Frontal cortex (tissue), 4 donors: ENCODE measurements at places on chromosomes 16 and 17.

DNA sequence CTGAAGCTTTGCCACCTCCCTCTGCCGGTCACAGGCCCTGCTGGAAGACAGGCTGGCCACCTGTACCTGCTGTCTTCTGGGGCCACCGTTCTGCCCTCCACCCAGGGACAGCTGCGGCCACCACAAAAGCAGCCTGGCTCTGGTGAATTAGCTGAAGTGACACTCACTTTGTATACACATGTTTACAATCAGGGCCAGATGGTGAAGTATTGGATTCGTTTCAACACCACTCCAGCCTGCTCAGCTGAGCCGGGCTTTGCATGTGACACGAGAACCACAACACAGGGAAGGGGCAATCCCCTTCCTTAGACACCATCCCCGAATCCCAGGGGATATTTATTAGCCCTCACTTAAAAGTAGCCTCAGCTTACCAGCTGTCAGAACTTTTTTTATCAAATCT is 191.5 kb upstream of the RPL38 start:
- DNase-seq: no peak

DNA sequence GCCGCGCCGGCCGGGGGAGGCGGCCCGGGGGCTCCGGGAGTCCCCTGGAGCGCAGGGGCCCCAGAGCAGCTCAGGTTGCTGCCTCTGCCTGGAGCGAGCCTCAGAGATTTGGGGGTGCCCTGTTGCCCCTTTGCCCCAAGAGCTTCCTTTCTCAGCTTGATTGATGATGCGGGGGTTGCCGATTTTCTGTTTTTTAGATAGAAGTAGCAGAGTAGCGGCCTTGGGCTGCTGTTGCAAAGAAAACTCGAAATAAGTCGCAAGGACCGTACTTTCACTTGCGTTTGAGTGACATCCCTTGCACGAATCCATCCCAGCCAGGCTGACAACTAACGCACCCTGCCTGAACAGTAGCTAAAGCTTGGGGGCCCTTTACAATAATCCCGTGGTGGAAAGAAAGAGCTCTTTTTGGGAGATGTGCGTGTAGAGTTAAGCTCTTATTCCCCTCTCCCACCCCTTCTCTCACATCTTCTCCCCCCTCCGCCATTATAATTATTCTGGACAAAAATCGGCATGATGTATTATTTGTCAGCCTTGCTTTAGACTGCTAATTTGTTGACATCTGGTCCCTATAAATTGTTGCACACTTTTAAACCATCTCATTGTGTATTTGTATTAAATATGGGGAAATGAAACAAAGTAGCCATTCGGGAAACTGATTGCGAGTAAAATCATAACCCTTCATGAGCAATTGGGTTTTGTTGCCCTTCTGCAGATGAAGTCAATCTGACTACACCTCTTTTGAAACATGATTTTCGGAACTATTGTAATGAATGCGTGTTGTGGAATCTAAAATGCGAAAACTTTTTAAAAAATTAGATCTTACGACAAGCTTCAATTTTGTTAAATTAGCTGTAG is 873 bp downstream of the USP10 start:
- peak; percentile 25 for DNase-seq

DNA sequence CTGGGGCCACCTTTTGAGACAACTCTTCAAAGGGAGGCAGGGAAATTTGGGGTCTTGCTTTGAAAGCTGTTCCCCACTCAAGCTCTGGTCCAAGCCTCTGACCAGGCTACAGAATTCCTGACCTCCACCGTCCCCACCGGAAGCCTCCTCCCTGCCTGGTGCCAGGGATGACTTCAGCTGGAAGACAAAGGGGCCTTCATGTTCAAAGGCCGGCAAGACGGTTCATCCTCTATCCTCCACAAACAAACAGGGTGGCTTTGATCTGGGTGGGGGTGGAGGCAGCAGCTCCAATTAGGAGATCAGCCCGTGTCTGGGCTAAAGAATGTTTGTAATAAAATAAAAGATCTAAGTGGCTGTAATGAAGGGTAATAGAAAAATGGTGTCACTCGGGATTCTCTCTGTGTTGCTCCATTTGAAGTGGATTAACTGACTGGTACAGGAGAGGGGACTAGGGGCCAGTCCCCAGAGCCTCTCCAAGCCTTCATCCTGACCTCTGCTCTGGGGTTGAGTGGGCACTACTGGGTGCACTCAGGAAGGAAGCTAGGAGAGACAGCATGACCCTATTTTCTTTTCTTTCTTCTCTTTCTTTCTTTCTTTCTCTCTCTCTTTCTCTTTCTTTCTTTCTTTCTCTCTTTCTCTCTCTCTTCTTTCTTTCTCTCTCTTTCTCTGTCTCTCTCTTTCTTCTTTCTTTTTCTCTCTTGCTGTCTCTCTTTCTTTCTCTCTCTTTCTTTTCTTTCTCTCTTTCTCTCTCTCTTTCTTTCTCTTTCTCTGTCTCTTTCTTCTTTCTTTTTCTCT is 27.5 kb upstream of the NKD1 start:
- peak; percentile 33 for DNase-seq

DNA sequence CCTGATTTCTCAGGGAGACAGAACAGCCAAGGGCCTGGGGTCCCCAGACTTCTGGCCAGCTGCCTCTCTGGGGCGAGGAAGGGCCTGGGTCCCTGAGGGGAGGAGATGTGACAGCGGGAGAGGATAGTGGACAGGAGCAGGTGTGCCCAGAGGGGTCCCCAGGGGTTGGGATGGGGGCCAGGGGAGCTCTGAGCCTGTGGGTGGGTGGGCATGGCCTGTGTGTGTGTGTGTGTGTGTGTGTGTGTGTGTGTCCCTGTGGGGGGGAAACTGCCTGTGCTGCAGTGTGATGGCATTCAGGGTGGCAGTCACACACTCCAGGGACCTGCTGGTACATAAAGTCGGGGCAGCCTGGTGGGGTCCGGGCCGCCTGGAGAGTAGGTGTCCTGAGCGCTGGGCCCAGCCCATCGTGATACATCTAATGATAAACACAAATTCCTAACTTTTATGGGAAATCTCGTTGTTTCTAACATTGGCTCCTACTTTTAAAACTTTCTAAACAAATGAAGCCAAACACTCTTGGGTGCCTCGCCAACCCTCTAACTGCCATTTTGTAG is 1.4 kb downstream of the ITGB4 start:
- no peak for DNase-seq

DNA sequence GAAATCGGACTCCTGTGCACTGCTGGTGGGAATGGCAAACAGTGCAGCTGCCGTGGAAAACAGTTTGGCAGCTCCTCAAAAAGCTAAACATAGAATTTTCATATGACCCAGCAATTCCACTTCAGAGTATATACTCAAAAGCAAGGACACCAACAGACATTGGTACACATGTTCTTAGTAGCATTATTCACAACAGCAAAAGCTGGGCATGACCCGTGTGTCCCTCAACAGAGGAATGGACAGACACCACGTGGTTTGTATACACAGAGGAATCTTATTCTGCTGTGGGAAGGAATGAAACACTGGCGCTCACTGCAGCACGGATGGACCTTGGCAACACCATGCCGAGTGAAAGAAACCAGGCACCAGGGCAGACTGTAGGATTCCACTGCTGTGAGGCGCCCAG is 16.0 kb downstream of the NPTX1 start:
- no peak for DNase-seq

GRCh38 chr17:27566671-27567562 is 64.1 kb upstream of the LGALS9 start:
- DNase-seq: no peak

GRCh38 chr16:14164916-14165662 is 94.0 kb downstream of the MRTFB start:
- DNase-seq: no peak

GRCh38 chr16:58963479-58963878 is 229.4 kb upstream of the GOT2 start:
- no peak for DNase-seq

DNA sequence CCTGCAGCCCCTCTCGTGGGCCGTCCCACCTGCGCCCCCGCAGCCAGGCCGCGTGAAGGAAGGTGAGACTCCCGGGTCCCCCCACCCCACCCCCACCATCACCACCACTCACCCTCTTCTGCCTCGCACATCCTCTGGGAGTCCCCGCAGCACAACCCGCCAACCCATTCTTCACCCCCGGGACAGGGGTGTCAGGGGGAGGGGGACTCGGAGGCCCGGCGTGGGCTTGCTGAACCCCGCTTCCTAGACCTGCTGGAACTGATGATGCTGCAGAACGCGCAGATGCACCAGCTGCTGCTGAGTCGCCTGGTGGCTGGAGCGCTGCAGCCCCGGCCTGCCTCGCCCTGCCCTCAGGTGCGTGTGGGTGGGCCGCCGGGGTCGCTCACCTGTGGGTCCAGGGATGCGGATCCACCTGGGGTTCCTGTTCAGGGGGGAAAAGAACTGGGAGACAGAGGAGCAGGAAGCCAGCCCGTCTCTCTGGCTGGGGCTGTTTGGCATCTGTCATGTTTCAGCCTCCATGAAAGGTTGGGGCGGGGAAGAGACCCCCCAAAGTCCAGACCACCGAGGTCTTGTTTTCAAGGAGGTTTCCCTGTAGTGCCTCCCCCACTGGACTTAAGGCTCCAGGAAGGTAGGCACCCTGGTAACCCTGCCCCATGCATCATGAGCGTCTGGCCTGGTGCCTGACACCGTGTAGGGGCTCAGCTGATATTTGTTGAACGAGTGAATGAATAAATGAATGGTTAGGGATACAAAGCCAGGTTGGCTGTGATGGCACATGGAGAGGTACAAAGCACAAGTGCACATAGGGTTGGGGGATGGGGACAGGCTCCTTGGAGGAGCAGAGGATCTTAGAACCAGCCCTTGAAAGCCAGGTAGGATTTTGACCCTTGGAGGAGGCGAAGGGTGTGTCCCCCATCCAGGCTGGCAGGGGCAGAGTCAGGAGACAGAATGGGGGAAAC is 849 bp downstream of the PRR29 start:
- DNase-seq: no peak

- no peak for DNase-seq
Measured at GRCh38 chr16:14448879-14449278, 181.2 kb downstream of the PARN start.

GRCh38 chr17:53646835-53647234 is 175.9 kb upstream of the KIF2B start:
- no peak for DNase-seq

DNA sequence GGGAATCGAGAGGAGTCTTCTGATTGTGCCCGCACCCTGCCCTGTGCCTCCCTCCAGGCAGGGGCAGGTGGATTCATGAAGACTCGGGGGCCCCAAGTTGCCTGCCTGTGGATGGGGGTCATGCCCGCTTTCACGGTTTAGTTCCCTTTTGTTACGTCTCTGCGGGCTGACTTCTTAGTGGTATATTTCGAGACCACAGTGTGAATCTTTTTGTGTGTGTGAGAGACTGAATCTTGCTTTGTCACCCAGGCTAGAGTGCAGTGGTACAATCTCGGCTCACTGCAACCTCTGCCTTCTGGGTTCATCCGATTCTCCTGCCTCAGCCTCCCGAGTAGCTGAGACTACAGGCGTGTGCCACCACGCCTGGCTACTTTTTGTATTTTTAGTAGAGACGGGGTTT is 18.1 kb upstream of the RNF213 start:
- no peak for DNase-seq

DNA sequence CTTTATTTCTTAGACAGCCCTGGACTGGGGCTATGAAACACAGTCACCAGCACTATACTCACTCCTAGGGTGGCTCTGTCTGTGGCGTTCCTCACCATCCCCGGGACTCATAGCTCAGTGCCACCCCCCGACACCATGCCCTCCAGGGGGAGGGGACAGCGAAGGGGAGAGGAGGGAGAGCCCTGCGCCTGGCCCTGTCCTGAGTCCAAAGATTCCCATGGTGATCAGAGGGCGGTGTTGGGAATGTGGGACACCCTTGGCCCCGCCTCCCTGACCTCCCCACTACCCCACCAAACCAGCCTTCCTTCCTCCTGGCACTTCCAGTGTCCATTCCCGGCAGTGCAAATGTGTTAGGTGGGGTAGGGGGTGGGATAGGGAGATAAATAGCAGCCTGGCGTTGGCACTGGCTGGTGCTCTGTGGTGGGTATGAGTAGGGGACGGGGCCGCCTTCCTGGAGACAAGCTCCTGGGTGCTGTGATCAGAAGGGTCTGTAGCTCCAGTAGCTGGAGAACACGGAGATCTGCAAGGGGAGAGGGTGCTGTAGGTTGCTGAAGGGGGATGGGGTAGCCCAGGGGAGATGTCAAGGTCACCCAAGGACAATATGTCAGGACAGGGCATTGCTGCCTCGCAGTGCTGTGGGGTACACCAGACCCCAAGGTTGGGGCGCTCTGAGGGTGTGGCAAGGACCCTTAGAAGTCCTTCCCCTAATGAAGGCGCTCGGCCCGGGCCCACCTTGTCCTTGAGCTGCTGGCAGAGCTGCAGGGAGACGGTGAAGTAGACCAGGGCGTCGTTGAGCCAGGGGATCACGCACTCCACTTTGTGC is 2.0 kb downstream of the SMIM22 start:
- DNase-seq: no peak

DNA sequence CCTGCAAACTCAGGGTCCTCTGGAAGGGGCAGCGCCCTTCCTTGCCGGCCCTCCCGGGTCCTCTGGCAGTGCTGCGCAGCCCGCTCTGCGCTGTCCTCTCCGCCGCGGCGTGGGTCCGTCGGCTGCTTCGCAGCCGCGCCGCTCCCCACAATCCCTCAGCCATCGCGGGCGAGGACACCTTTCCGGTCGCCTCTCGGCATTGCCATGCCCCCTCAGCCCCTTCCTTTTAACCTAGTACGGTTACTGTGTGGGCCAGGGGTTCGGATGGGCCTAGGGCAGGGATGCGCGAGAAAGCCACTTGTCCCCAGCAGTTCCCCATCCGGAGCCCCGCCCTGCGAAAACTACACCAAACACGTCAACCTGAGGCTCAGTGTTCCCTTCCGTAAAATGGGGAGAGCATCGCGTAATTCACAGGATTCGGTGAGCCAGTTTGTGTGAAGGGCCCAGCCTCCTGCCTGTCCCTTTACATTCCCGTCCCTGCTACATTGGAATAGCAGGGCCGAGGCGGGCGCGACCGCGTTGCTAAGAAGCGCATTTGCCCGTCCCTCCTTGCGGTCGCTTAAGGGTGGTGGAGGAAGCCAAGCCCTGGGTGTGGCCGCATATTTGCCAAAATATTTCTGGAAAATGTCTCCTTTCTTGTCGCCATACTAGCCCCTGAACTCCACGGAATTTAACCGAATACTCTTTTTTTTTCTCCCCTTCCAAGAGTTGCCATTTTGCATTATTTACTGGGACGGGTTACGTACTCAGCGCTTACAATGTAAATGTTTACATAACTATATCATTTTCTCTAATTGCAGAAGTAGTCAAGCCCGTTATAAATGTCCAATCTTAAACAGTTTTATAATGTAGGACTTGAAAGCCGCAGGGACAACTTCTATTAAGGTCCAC is 13.2 kb downstream of the COPZ2 start:
- no peak for DNase-seq

GRCh38 chr16:48531011-48531962 is 78.7 kb downstream of the N4BP1 start:
- DNase-seq: no peak

GRCh38 chr17:50536683-50537646 is 4.4 kb downstream of the EPN3 start:
- no peak for DNase-seq

GRCh38 chr17:8954339-8954738 is 11.2 kb downstream of the PIK3R5 start:
- DNase-seq: no peak

- no peak for DNase-seq
Measured at GRCh38 chr17:70478902-70479301, 309.6 kb downstream of the KCNJ2 start.

GRCh38 chr17:69655902-69656301 is 241.4 kb downstream of the MAP2K6 start:
- no peak for DNase-seq
